ENCODE measurements at places on chromosomes 13 and 19. TPM values are rescaled to one million over a fixed set of nuclear protein-coding genes. Genes with fewer than 3 reads are reported as not detected.
A peak's percentile ranks its signal among the peaks of the same experiment; 100 is the strongest.

CD177 gene
- total RNA-seq = not detected

FAAP24 gene
- total RNA-seq = 1.4 TPM

RCBTB2 gene
- 7.4 TPM for total RNA-seq

DNA sequence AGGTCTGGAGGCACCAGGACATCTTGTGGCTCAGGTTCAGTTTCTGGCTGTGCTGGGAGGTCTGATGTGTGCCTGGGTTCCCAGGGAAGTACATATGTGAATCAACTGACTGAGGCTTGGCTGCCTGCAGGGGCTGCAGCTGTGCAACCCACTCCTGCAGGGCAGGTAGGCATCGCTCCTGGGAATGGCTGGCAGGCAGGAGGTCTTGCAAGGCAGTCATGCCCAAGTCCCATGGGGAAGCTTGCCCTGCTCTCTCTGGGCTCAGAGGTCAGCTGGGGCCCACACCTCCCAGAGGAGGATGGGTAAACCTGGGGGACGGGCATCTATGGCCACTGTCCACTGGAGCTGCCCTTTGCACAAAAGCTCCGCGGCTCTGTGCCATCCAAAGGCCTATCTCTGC is 1141.8 kb downstream of the SLITRK1 start:
- H3K4me1 ChIP-seq = no peaks in the 10 kb centered on the region
- peaks cover 15% of the 10 kb centered on the region for H3K36me3 ChIP-seq
- H3K4me3 ChIP-seq = no peak overlapping the region
- no peak for DNase-seq
- H3K27ac ChIP-seq = no peak overlapping the region

GRCh38 chr13:48580896-48581295 is 48.0 kb upstream of the RCBTB2 start:
- no peak overlapping the region for H3K4me3 ChIP-seq
- no peaks in the 10 kb centered on the region for H3K27me3 ChIP-seq
- no peak overlapping the region for H3K27ac ChIP-seq
- no peaks in the 10 kb centered on the region for H3K36me3 ChIP-seq

DNA sequence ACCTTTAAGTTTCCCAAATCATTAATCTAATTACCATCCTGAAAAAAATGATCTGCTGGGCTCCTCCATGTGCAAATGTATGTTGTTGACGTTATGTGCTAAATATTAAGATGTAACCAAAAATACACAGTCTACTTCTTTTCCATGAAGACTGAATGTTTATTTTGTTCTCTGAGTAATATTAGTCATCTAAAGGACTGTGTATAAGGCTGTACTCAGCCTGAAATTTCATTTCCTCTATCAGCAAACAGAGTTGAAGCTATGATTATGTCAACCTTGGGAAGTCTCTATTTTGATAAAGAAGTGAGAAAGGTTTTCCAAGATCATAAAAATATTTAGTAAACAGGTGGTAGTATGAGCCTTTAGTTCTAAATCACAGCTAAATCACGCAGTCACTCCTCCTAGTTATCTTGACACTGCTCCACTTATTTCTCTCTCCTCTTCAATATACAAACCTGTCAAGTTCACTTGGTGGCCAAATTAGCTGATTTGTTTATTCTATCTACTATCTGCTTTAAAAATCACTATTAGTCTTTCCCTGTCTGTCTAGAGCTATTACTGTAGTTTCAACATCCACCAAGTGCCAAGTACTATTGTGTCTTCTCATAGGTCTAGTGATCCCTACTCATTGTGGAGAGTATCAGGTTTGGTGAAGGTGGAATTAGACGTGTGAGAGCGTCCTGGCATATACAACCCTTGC is 211.7 kb upstream of the STARD13 start:
- H3K4me1 ChIP-seq = no peaks in the 10 kb centered on the region
- no peak overlapping the region for H3K27ac ChIP-seq
- no peaks in the 10 kb centered on the region for H3K36me3 ChIP-seq
- H3K27me3 ChIP-seq = peaks cover 2% of the 10 kb centered on the region

GRCh38 chr13:97113231-97114001 is 108.7 kb upstream of the MBNL2 start:
- peaks cover 10% of the 10 kb centered on the region for H3K4me1 ChIP-seq
- no peak for DNase-seq
- H3K36me3 ChIP-seq = no peaks in the 10 kb centered on the region

DNA sequence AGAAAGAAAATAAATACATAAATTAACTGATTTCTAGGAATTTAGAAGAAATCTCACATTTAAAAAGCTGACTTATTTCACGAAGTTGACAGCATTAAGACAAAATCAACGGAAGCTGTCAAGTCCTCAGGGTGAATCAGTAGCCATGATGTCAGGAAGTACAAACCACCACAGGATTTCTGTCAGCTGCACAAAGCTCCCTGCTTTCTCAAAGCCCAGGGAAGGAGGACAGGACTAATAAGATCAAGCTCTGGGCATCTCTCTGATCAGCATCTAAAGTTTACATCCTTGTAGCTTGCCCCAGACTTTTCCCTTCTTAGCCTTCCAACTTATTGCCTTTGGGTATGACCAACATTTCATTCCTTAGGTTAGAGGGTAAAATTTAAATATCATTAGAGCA is 9.4 kb downstream of the DCT start:
- no peaks in the 10 kb centered on the region for H3K4me1 ChIP-seq
- H3K36me3 ChIP-seq = no peaks in the 10 kb centered on the region
- no peak for DNase-seq
- H3K4me3 ChIP-seq = no peak overlapping the region

DNA sequence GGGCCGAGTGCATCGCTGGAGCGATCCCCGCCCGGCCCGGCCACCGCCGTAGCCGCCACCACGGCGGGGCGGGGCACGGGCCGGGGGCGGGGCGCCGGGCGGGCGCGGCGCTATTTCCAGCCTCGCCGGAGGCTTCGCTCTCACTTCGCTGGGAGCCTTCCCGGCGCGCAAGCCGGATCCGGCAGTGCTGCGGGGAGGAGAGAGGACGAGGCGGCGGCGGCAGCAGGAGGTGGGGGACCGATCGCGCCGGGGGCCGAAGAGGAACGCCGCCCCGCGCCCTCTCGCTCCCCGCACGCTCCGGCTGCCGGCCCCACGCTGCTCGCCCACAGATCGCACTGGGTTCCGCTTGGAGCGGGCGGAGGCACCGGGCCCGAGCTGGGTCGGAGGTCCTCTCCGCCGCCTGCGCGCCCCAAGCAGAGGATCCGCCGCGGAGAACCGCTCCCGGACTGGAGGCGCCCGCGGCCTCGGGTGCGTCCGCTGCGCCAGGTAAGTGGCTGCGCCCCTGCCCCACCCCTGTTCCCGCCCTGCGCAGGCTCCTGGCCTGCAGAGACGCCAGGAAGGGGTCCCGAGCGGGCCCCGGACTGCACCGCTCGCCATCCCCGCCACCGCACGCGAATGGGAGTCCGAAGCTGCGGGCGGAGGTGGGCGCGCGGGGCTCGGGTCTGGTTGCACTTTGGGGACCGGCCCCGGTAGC is at the start of gene CHST8:
Gene CHST8 (plus strand): TSS at position 143 of the 694 bp plus-strand sequence. CDS start 67,309 bp downstream, outside the sequence.
- peaks cover 14% of the 10 kb centered on the region for H3K27me3 ChIP-seq
- peak; percentile 91 for DNase-seq
- H3K4me3 ChIP-seq = peak within 1 kb of the TSS; percentile 99
- peak within 1 kb of the TSS; percentile 55 for H3K27ac ChIP-seq
- H3K36me3 ChIP-seq = no peaks in the 10 kb centered on the region

GRCh38 chr19:42292042-42292960 is 9.6 kb upstream of the PRR19 start:
- DNase-seq = peak; percentile 11
- peak overlapping the region; percentile 64 for H3K27ac ChIP-seq
- peaks cover 6% of the 10 kb centered on the region for H3K27me3 ChIP-seq
- H3K4me3 ChIP-seq = no peak overlapping the region
- H3K4me1 ChIP-seq = peaks cover 4% of the 10 kb centered on the region

- H3K27ac ChIP-seq = no peak overlapping the region
- no peaks in the 10 kb centered on the region for H3K36me3 ChIP-seq
- H3K4me1 ChIP-seq = peaks cover 19% of the 10 kb centered on the region
These were observed 3.9 kb downstream of the CIC start for GRCh38 chr19:42272989-42273406.

DNA sequence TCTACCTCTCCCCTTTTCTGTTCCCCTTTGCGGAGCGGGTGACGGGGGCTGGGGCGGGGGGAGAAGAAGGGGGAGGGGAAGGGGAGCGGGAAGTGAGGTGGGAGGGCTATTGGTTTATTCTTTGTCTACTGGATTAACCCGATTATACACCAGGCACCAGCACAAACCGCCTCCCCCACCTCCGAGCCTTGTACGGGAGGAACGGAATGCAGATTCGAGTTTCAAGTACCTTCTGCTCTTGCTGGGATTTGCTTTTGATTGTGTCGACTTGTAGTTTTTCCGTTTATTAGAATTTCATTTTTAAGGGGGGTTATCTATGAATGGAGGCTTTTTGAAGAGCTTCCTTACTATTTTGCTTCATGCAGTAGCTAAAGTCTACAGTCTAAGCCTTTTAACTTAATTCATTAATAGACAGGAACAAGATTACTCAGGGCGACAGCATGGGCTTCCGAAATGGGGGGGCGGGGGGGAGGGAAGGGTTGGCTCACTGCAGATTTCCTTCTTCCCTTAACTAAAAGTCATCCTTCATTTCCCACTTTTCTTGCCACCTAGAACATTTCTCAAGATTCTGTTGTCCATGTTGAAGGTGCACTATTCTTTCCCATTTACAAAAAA is 937 bp upstream of the SPRY2 start:
- no peaks in the 10 kb centered on the region for H3K36me3 ChIP-seq
- H3K27ac ChIP-seq = peak overlapping the region; percentile 92
- peaks cover 9% of the 10 kb centered on the region for H3K4me1 ChIP-seq

DNA sequence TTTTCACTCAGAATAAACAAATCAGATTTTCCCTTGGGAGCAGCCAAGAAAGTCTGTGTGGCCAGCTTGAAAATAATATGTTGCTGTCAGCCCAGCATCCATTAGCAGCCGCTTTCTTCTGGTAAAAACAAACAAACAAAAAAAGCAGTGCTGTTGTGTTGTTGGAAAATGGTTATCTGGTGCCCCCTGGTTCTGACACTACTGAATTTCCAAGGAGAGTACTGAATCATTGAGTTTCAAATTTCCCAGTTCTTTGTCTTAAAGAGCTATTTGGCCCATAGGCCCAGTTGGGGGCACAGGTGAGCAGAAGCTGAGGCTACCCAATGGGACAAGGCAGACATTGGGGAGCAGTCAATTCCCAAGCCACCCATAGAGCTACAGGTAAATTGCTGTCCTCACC is 995.9 kb downstream of the UQCRFS1 start:
- no peak for DNase-seq
- no peaks in the 10 kb centered on the region for H3K36me3 ChIP-seq
- H3K4me3 ChIP-seq = no peak overlapping the region
- no peaks in the 10 kb centered on the region for H3K4me1 ChIP-seq
- peaks cover 3% of the 10 kb centered on the region for H3K27me3 ChIP-seq
- H3K27ac ChIP-seq = no peak overlapping the region

- DNase-seq = no peak
- H3K27me3 ChIP-seq = no peaks in the 10 kb centered on the region
- H3K36me3 ChIP-seq = no peaks in the 10 kb centered on the region
- H3K4me1 ChIP-seq = no peaks in the 10 kb centered on the region
- H3K27ac ChIP-seq = no peak overlapping the region
These were observed 171.9 kb downstream of the KLF5 start for GRCh38 chr13:73230716-73231115.

- no peak overlapping the region for H3K27ac ChIP-seq
- H3K27me3 ChIP-seq = no peaks in the 10 kb centered on the region
- no peak overlapping the region for H3K4me3 ChIP-seq
- peaks cover 8% of the 10 kb centered on the region for H3K4me1 ChIP-seq
- DNase-seq = no peak
These were observed 722.0 kb downstream of the DIAPH3 start for GRCh38 chr13:59441596-59442280.

GRCh38 chr13:24511019-24511815 is 1.4 kb downstream of the PARP4 start:
- no peaks in the 10 kb centered on the region for H3K36me3 ChIP-seq
- H3K27ac ChIP-seq = no peak overlapping the region
- H3K4me1 ChIP-seq = peaks cover 4% of the 10 kb centered on the region
- peak overlapping the region; percentile 80 for H3K4me3 ChIP-seq

- no peak overlapping the region for H3K4me3 ChIP-seq
- no peaks in the 10 kb centered on the region for H3K36me3 ChIP-seq
- no peak for DNase-seq
- no peaks in the 10 kb centered on the region for H3K4me1 ChIP-seq
These were observed 40.4 kb upstream of the PDCD5 start for GRCh38 chr19:32540621-32541020.

- peaks cover 4% of the 10 kb centered on the region for H3K27me3 ChIP-seq
- H3K4me1 ChIP-seq = no peaks in the 10 kb centered on the region
- DNase-seq = no peak
- H3K4me3 ChIP-seq = no peak overlapping the region
- peaks cover 6% of the 10 kb centered on the region for H3K36me3 ChIP-seq
These were observed 81.8 kb downstream of the SPRY2 start for GRCh38 chr13:80259159-80259558.

DNA sequence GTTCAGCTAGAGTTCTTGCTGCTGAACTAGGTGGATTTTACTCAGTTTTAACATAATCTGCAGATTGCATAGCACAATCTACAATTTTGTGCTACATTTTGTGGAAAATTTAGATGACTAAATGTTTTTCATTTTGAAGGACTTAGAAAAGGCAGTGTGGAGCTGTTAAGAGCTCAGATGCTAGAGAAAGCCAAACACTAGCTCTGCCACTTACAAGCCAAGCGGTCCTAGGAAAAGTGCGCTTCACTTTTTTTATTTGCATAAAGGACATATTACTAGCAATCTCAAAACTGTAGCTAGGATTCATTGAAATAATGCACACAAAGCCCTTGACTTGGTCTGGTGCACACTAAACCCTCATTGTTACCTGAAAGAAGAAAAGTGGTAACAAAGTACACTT is 8.1 kb upstream of the CSNK1A1L start:
- no peaks in the 10 kb centered on the region for H3K36me3 ChIP-seq
- no peak for DNase-seq
- no peaks in the 10 kb centered on the region for H3K27me3 ChIP-seq
- H3K4me1 ChIP-seq = peaks cover 5% of the 10 kb centered on the region

DNA sequence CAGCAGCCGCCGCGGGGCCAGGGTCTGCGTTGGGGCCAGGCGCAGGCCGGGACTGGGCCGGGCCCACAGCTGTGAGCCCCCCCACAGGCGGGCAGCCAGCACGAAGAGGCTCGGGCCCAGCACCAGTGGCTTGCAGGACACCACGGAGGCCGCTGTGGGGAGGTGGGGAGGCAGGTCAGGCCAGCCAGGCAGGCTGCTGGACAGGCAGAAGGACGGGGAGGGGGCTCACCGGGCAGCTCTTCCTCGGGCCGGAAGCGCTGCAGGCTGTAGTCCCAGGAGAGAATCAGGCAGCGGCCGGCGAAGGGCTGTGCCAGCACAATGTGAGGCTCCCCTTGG is 8.3 kb downstream of the LGI4 start:
- no peak overlapping the region for H3K27ac ChIP-seq
- DNase-seq = peak; percentile 51
- no peak overlapping the region for H3K4me3 ChIP-seq
- peaks cover 9% of the 10 kb centered on the region for H3K27me3 ChIP-seq
